ENCODE measurements at places on chromosomes 4 and X.
A peak's percentile ranks its signal among the peaks of the same experiment; 100 is the strongest.

GRCh38 chr4:663438-664428 is 10.3 kb downstream of the ATP5ME start:
- DNase-seq, result peak; percentile 70

GRCh38 chr4:89258506-89258905 is 49.1 kb downstream of the GPRIN3 start:
- no peak for DNase-seq

- no peak for DNase-seq
Measured at GRCh38 chr4:186826006-186826405, 102.3 kb upstream of the FAT1 start.

GRCh38 chr4:108054025-108054638 is 64.4 kb downstream of the HADH start:
- no peak for DNase-seq

DNA sequence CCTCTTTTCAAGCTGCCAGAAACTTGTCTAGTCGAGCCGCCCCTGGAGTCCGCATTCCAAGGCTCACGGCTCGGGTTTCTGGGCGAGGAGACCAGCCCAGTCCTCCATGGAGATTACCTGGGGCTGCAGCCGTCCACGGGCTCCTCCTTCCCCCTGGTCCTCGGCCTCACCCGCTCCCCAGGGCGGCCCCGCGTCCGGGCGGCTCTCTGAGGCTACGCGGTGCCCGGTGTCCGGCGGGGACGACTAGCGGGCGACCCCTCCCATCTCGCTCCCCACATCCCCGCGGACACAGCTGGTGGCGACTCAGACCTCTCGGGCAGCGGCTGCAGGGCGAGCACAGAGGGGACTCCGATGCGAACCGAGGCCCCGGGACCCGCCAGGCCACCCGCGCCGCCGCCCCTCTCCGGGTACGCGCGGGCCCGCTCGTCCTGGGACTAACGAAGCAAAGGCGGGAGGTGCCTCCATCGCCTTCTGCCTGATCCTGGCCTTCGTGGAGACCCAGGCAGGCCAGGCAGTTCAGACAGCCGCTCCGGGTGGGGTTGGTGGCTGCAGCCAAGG is 159.4 kb downstream of the TRAM1L1 start:
- DNase-seq, result no peak

GRCh38 chrX:16125520-16126149 is 2.3 kb downstream of the GRPR start:
- no peak for DNase-seq

DNA sequence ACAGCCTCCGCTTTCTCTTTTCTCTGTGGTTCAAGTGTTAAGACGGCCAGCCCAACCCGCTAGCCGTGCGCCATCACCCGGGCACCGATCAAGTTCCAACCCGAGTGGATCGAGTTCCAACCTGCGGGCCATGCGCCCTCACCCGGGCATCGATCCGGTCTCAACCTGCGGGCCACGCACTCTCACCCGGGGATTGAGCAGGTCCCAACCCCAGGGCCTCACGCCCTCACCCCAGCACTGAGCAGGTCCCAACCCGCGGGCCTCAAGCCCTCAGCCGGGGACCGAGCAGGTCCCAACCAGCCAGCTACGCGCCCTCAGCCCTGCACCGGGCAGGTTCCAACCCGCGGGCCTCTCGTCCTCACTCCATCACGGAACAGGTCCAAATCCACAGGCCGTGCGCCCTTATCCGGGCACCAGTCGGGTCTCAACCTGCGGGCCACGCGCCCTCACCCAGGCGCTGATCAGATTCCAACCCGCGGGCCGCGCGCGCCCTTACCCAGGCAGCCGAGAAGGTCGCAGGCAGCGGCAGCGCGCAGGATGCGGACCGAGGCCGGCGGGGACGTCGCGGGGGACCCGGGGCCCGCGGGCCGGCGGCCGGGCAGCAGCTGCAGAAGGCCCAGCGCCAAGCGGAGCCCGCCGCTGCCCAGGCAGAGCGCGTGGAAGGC is 443 bp downstream of the GPR143 start:
- DNase-seq, result no peak

Data from stimulated activated CD4-positive, alpha-beta T cell treated with anti-CD3 and anti-CD28 coated beads, Interleukin-15, amount 100 ng/mL, for 48 hours (primary cell).